Sciatic nerve (tissue), 2 donors: ENCODE measurements at places on chromosomes 12 and 14. TPM values are rescaled to one million over a fixed set of nuclear protein-coding genes. Genes with fewer than 3 reads are reported as not detected.
A peak's percentile ranks its signal among the peaks of the same experiment; 100 is the strongest.

- DNase-seq, result peak; percentile 62
Measured at GRCh38 chr12:22625762-22626294, 857 bp downstream of the ETNK1 start.

DNA sequence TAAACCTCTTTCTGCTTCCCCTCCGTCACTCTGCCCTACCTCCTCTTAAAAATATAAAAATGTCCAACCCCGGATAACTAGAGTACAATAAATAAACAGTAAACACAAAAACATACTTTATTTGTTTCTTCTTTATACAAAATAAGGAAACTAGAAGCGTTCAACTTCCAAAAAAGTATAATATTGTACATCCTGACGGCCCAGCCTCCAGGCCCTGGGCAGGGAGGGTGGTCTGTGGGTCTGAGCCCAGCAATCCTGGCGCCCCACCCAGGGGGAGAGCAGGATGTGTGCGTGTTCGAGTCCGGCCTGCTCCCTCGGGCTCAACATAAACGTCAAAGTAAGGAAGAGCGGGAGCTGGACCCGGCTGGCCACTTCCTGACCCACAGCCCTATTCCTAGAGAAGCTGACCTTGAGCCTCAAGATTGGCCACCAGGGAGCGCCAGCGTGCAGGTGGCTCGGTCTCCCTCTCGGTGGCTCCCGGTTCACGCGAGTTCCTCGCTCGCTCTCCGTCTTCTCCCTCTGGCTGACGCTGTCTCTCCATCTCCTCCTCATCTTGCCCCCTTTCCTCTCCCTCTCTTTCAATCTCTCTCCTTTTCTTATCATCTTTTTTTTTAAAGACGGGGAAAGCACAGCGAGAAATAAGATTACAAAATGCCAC is 9.4 kb downstream of the LHX5 start:
- DNase-seq, result peak; percentile 85

DNA sequence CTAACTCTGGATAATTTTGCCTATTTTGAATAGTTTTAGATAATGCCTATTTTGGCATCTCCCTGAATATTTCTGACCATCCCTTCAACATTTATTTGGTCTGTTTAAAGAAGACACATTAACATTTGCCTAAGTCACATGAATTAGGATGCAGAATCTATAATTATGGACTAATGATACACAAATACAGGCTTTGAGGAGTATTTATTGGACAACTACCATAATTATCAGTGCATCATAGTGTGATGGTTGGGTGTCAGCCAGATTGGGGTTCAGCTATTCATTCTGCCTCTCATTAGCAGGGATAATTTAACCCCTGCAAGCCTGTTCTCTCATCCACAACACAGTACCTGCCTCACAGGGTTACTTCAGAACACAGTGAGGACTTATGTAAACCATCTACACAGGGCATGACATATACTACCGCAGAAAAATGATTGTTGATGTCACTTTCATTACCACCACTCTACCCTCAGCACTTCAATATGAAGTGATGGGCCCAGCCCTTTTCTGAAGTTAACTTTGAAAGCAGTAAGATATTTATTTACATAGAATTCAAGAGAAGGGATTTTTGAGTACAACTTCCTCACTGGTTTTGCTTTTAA is 14.4 kb downstream of the PRKCH start:
- no peak for DNase-seq

GRCh38 chr14:54396493-54397335 is at the start of gene CDKN3:
CDKN3 (plus strand) TSS chr14:54397007; CDS start chr14:54397069, 62 bp downstream.
- peak; percentile 98 for DNase-seq

The GNB3 gene
- 7.1 TPM for total RNA-seq

DNA sequence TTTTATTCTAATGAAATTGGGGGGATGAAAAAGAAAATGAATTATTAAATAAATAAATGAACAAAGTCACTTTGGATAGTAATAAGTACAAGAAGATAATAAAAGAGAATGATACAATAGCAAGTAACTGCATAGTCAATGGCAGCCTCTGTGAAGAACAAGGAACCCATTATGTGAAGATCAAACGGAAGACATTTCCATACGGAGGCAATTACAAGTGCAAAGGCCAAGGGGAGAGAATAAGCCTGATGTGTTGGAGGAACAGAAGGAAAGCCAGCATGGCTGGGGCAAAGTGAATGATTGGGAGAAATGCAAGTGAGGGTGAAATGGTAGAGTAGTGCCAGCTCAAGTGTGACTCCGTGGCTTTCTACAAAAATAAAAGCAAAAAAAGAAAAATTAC is 43.9 kb upstream of the CHPT1 start:
- no peak for DNase-seq

GRCh38 chr12:59672273-59672672 is 76.4 kb downstream of the SLC16A7 start:
- no peak for DNase-seq

DNA sequence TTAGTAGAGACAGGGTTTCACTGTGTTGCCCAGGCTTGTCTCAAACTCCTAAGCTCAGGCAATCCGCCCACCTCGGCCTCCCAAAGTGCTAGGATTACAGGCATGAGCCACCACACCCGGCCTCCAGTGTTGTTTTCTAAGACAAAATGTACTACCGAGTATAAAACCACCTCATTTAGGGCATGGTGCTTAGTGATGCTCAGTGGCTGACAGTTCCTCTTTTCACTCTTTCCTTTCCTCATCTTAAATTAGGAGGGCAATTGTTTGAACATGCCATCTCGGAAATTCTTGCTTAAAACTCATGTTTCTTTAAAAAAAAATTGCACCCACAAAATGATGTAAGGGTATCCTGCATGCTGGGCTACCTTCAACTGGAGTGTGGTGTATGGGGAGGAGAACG is 89.0 kb downstream of the RFX4 start:
- DNase-seq, result no peak

The RSRC2 gene
- 93.1 TPM for total RNA-seq

DNA sequence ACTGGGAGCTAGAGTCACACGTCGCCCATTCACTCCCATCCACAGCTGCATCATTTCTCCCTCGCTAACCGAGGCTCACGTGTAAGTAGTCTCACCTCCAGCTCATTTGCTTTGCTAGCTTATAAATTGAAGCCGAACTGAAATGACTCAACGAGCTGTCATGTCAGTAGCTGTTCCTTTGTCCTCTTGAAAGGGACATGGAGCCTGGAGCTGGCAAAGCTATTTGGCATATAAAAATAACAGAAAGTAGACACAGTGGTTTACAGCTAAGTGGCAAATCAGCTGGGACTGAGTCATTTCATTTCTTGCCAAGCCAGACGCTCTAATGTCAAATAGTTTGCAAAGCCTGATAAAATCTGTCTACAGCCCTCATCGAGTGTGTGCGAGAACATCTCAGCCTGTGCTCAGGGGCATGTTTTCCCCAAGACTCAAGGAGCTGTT is 114.4 kb upstream of the TMEM233 start:
- DNase-seq, result no peak

DNA sequence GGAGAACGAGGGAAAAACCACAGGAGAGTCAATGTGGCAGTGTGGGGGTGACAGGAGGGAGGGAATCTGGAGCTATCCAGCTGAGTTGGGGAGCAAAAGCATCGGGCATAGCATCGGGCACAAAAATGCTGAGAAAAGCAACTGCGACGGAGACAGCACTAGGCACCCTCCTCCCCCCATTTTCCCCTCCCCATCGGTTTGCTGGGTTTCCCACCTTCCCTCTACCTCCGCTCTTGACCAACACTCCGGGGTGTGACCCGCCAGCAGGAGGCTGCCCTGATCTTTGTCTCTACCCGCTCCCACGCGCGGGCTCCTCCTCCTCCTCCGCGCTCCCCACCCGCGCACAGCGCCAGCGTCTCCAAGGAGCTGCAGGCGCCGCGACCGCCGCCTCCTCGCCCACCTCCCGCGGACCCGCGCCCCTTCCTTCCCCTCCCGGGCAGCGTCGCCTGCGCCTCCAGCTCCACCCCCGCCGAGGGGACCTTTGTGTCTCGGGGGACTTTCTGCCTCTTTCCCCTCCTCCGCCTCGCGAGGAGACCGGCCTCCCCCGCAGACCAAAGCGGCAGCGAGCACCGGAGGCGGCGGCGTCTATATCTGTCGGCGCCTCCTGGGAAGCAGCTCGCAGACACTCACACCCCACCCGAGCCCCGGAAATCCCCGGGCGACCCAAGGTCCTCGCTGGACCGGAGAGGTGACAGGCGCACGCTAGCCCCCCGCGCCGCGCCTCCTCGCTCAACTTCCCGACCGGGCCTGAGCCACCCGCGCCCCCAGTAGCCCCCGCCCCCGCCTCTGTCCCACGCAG is 920 bp downstream of the CDK17 start:
- DNase-seq, result peak; percentile 82

DNA sequence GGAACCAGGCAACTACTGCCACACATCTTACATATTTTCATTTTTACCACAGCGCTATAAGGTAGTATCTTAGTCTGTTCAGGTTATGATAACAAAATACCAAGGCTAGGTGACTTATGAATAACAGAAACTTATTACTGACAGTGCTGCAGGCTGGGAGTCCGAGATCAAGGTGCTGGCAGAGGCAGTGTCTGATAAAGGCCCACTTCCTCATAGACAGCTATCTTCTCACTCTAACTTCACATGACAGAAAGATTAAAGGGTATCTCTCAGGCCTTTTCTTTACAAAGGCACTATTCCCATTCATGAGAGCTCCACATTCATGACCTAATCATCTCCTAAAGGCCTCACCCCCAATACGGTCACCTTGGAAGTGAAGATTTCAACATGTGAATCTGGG is 59.8 kb upstream of the MDM1 start:
- no peak for DNase-seq

DNA sequence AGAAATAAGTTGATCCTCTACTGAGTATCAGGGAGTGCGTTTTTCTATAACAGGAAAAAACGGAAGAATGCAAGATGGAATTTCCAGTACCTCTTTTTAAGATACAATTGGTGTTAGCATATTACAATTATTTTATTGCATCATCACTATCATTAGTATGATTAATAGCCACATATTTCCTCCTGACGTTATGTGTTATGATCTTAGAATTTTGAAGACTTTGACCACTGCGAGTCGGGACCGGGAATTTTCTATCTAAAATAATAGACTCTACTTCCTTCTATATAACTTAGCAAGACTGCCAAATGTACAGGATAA is 679 bp upstream of the SAV1 start:
- DNase-seq, result no peak

DNA sequence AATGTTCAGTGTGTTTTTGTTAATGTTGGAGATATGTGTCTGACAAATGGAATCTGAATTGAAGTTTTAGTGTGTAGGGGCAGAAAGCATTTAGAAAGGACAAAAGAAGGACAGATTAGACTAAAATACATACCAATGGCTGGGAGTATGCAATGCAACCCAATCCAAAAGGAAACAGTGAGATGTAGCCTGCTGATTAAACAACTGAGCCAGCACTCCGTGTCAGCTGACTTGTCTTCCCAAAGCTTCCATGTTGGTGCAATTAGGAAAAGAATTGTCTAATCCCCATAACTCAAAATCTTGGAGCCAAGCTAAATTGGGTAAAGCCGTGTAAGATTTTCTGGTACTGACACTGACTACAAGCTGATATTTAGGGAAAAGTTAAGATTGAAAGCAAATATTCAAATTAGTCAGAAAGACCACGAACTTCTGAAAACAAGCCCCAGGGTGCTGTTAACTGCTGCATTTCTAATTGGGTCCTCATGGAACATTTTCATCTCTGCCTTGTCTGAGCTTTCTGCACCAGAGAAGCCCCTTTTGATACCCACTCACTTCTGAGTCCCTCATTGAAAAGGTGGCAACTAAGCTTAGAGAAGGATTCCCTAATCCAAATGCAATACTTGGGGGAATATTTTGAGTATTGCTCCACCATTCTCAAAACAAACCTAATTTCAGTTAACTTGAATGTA is 109.1 kb downstream of the DAD1 start:
- DNase-seq, result no peak

The SLC38A1 gene
- total RNA-seq, result 12.7 TPM

The SMCO3 gene
- total RNA-seq, result 21.0 TPM

The SIX6 gene
- not detected for total RNA-seq

- DNase-seq, result peak; percentile 68
Measured at GRCh38 chr12:39619660-39620433, at the start of gene ABCD2. ABCD2 (minus strand) TSS chr12:39619803; CDS start chr12:39619615, 188 bp downstream.

The TAS2R30 gene
- total RNA-seq, result 8.1 TPM

The OASL gene
- total RNA-seq, result 1.3 TPM

The B4GALNT3 gene
- 28.8 TPM for total RNA-seq
